ENCODE measurements at places on chromosomes 1 and 21.

DNA sequence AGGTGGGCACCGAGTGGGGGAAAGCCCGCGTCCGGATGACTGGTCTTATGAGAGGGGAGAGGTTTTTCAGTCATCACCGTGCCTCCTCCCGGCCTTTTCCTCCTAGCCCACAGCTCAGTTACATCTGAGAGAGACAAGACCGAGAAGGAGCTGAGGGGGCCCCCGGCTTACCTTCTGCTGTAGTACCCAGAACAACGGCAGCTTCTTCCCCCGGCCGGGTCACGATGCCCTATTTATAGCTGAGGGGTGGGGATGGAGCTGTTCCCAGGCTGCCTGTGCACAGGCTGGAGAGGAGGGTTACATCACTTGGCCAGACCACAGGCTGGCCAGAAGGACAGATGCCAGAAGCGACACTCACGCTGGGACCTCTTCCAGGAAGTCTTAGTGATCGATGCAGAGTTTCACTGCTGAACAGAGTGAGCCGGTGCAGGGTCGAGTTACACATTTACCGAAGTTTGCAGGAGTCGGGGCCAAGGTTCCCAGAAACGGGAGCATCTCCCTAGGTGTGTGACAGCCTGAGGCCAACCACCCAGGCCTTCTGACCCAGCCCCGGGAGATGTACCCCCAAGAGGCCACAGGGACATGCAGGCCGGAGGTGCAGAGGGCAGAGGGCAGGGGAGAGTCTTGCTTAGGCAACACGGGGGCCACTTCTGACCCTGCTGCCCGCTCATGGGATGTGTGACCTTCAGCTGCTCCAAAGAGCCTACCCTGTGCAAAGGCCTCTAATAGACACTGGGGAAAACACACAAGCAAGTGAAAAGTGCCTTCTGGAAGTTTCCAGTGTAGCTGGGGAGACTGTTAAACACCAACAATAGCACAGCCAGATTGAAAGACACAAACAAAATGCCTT lies at the start of gene AGT:
TSS of gene AGT (minus strand) at position 208 of the 850 bp plus-strand sequence. CDS start 3,299 bp downstream, outside the sequence.
- no peak for DNase-seq

GRCh38 chr1:11328444-11328843 lies 55.4 kb downstream of the UBIAD1 start:
- DNase-seq, result no peak

DNA sequence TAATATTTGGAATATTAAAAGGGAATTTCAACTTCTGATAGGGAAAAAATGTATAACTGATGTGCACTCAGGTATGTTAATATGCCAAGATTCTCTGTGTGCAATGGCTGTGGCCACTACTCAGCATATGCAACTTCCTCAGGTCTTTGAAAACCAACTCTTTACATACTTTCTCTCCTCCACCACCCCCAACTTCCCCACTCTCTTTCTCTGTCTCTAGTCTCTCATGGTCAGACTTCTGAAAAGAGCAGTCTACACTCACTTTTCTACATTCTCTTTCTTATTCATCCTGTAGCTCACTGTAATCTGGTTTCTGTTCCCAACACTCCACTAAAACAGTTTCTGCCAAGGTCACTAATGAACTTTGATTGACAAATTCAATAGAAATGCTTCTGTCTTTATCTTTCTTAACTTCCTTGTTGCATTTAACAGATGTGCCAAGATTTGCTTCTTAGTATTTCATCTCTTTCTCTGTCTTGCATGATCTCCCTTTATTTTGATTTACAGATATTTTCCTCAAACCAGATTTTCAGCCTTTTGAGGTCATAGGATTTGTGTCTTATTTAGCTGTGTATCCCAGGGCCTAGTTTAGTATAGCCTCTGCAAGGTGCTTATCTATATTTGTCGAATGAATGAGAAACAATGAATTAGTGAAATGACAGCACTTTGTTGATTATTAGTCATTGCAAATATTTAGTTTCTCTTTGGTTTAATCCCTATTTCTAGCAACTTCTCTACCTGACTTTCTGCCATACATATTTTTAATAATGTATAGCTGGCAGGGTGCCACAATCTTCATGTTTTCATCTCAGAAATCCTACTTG lies 168.9 kb downstream of the LMO4 start:
- no peak for DNase-seq

- DNase-seq, result no peak
These were observed 145.8 kb upstream of the SNX7 start for GRCh38 chr1:98515744-98516143.

DNA sequence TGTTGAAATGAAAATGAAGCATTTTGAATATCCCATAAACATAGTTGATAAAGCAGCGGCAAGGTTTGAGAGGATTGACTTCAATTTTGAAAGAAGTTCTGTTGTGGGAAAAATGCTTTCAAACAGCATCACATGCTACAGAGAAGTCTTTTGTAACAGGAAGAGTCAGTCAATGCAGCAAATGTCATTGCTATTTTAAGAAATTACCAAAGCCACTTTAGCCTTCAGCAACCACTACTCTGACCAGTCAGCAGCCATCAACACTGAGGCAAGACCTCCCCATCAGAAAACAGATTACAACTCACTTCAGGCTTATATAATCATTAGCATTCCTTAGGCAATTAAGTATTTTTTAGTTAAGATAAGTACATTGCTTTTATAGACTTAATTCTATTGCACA lies 33.8 kb upstream of the FCRL3 start:
- no peak for DNase-seq

- DNase-seq, result peak; percentile 46
These were observed 791 bp upstream of the STUM start for GRCh38 chr1:226547754-226548191.

- DNase-seq, result no peak
These were observed 1157.3 kb downstream of the PLA2G4A start for GRCh38 chr1:187985897-187986654.

DNA sequence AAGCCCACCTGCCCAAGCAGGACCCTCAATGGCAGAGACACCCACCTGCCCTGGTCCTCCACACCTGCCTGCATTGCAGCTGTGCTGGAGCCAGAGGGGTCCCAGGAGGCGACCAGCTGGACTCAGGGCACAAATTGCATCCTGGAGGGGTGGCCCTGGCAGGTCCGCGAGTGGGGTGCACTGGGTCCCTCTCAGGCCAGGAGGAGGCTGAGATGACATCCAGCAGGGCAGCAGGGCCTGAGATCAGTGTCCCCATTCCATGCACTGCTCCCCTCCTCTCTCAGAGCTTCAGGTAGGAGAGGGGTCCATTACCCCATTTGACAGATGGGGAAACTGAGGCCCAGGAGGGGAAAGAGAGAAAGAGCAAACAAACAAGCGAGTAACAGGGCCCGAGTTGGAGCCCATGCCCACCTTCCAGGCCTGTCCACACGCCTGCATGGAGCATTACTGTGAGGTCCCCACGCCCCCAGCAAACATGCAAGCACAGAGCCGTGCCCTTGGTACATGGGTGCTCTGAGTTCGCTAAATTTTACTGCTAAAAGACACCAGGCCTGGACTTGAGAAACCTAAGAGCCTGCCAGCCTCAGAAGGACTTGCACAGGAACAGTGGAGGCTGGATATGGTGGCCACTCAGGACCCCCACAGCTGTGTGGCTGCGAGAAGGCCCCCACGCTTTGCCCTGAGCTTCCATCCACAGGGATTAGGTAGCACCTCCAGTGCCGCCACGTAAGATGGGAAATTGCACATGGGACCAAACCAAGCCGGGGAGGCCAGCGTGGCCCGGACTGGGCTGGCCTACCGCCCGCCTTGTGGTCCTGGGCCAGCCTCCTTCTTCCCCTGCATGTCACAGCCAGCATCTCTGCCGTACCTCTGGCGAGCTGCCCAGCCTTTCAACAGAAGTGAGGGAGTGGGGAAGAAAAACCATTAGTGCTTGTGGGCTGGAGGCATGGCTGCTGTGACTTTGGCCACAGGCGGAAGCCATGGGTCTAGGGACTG lies 7.4 kb downstream of the WNT3A start:
- no peak for DNase-seq

DNA sequence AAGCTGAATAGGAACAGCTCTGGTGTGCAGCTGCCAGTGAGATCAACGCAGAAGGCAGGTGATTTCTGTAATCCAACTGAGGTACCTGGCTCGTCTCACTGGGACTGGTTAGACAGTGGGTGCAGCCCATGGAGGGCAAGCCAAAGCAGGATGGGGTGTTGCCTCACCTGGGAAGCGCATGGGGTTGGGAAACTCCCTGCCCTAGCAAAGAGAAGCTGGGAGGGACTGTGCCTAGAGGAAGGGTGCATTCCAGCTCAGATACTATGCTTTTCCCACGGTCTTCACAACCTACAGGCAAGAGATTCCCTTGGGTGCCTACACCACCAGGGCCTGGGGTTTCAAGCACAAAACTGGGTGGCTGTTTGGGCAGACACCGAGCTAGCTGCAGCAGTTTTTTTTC lies 183.2 kb downstream of the DNM3 start:
- DNase-seq, result no peak

DNA sequence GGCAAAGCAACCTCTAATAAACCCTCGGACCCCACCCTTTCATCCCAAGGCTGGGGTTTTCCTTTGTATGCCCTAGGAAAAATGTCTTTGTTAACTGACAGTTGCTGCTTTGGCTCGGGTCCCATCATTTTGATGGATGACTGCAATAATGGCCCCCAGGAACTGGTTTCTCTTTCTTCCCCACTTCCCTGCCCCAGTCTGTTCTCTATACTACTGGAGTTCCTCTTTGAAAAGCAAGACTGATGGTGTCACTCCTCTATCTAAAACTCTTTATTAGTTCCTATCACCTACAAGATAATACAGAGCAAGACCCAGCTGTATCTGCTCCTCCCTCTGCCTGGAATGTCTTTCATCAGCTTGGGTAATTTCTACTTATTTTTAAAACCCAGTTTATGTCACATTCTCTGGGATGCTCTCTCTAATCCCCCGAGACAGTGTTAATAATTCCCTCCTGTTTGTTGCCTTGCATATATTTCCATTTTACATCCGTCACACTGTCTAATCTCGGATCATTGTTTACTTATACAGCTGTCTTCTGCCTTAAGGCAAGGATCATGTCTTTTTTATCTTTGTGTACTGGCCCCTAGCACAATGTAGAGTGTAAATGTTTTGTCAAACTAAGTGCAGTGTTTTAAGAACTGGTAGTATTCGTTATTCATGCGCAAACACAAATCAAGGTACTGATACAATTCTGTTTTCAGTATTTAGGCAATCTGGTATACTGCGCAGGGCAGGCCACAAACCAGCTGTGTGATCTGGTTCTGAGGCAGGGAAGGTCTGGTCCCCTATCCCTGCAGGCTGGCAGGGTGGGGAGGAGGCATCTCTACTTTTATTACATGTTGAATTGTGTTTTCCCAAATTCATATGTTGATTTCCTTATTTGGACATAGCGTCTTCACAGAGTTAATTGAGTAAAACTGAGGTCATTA lies 16.1 kb downstream of the SLAMF1 start:
- no peak for DNase-seq

DNA sequence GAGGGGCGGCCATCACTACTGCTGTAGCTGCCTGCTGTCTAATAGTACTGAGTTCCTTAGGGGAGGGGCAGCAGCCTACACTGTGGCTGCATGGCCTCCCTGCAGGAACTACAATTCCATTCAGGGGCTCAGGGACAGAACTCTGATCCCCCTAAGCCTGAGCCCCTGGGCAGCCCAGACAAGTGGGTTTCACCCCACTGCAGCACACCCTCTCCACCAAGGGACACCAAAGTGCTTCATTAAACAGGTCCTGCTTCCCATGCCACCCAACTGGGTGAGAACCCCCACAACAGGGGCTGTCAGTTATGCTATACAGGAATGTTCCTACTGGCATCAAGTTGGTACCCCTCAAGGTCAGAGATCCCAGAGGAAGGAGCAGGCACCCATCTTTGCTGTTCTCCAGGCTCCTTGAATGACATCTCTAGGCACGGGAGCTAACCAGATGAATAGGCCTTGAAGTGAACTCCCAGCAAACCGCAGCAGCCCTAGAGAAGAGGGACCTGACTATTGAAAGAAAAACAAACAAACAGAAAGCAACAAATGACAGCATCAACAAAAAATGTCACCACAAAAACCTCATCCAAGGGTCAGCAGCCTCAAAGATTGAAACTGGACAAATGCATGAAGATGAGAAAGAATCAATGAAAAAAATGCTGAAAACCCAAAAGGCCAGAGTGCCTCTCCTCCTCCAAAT lies 437.4 kb downstream of the NUF2 start:
- DNase-seq, result no peak

DNA sequence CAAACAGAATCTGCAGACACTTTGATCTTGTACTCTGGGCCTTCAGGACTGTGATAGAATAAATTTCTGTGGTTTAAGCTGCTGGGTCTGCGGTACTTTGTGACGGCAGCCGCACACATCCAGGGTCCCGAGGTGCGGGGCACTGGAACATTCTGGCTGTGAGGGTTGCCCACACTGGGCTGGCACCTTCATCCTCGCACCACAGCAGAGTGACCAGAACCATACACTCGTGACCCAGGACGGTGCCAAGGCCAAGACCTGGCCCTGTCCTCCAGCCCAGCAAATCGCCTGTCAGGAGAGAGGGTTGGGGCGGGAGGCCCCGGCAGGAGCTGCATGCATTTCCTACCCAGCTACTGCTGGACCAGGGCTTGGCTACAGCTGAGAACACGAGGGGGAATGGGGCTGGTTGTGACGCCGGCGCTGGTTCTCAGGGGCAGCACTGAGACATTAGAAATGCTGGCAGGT lies 2.6 kb upstream of the FTCD start:
- no peak for DNase-seq
